ENCODE measurements at places on chromosomes 2 and 18.
A peak's percentile ranks its signal among the peaks of the same experiment; 100 is the strongest.

DNA sequence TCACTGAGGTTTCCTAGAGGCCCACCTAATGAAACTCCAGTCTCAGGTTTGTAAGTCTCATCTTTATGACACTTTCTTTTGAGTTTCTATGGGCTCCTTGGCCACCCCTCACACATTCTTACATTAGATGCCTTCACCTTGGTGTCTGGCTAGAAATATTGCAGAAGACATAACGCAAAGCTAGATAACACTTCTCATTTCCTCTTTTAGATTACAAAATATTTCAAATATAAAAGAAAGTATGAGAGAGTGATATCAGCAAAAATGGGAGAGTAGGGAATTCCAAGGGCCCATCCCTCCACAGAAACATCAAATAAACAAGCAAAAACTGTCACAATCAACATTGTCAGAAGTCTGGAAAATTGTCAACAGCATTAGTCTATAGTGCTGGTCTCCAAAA is 43.3 kb upstream of the ZCCHC2 start:
- no peak for DNase-seq

DNA sequence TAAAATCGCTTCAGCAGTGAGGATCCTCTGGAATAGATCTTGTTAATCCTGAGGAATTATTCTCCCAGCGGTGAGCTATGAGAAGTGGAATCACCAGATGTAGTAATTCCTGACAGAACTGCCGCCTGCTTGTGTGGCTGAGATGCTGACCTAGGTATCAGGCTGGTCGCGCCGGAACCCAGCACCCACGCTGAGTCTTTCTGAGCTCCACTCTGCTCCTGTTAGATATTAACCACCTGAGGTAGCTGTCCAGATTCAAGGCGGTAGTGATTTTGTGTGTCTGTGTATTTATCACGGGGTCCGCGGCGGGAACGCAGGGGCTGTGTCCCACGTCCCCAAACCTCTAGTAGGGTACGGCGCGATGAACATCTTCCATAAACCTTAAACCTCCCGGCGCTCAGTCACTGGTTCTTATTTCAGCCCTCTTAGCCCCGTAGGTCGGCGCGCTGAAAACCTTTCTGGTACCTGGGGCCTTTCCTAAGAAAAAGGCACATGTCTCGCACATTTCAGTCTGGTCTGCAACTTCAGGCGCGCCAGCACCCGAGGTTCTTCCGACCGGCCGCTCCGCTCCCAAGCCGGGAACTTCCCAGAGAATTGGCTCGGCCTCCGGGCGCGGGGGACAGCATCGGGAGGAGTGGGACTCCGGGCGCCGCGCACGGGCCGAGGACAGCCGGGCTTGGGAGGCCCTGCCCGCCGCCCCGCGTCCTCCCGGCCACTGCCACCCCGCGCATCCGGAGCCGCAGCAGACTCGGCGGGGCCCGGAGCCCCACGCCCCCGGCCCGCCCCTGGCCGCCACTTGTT is 542 bp upstream of the CNNM3 start:
- peak; percentile 61 for DNase-seq

DNA sequence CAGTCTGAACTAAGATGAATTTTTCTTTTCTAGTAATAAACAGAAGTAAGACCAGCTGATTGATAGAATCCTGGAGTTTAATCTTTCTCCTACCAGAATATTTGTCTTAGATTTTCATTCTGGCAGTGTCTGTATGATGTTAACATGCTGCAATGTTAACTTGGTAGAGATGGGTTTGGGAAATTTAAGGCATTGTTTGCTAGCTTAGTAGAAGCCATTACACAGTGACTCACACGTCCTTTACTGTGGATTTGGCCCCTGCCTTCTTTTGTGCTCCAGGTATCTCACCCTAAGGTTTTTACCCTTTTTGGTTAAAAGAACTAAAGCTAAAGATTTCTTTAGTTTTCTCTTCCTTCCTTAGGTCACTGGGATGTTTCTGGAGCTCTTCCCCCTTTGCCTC is 84.1 kb downstream of the SPTBN1 start:
- no peak for DNase-seq

GRCh38 chr2:45442026-45442425 is 169.0 kb downstream of the SRBD1 start:
- DNase-seq = no peak

DNA sequence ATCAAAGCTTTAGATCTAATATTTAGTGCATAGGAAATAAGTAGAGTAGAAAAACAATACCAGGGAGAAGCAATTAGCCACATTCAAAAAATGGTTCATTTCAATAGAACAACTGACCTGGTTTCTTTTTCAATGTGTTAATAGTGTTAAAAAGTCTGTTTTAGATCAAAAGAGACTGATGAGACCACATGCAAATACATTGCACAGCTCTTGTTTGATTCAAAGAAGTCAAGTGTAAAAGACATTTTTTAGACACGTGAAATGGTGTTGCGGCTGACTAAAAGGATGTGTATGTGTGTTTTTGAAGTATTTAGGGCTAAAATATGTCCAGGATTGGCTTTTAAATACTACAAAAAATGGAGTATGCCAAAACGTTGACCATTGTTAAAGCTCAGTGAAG is 1.2 kb upstream of the AOX1 start:
- DNase-seq = no peak

DNA sequence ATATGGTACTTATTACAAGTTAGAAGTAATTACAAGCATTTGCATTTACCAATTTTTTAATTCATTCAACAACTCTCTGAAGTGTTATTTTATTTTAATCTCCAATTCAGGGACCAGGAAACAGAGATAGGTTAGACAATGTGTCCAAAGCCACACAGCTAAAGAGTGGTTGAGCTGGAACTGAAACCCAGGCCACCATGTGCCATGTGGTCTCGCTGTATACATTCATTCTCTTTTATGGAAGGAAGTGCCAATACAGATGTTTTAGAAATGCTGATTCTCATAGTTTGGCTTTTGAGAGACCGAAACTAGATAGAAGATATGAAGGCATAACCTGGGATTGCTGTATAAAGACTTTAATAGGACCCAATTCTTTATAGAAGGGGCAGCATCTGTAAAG is 684.6 kb upstream of the ID2 start:
- peak; percentile 2 for DNase-seq

GRCh38 chr2:132038179-132038882 is 123.4 kb downstream of the ANKRD30BL start:
- DNase-seq = no peak

DNA sequence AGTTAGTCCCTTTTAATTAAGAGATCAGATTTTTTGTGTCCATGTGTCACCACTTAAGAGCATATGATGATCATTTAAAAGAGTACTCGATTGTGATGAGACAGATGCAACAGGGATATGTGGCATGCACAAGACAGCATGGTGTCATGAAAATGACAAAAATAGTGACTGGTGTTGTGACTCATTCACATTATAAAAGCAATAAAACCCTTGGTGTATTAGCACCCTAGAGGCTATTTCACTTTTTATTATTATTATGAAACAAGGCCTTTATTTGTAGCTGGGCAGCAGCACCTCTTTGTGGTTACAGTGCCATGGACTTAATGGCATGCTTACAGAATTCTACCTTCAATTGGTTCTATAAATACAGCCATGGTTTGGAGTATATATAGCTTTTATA is 1296.0 kb upstream of the ZEB2 start:
- no peak for DNase-seq

- DNase-seq = no peak
Observed at GRCh38 chr2:52141076-52141475, 1109.1 kb upstream of the NRXN1 start.

GRCh38 chr2:55993685-55994084 is 70.1 kb upstream of the EFEMP1 start:
- DNase-seq = no peak

GRCh38 chr2:152594792-152595191 is 122.5 kb downstream of the PRPF40A start:
- DNase-seq = no peak

DNA sequence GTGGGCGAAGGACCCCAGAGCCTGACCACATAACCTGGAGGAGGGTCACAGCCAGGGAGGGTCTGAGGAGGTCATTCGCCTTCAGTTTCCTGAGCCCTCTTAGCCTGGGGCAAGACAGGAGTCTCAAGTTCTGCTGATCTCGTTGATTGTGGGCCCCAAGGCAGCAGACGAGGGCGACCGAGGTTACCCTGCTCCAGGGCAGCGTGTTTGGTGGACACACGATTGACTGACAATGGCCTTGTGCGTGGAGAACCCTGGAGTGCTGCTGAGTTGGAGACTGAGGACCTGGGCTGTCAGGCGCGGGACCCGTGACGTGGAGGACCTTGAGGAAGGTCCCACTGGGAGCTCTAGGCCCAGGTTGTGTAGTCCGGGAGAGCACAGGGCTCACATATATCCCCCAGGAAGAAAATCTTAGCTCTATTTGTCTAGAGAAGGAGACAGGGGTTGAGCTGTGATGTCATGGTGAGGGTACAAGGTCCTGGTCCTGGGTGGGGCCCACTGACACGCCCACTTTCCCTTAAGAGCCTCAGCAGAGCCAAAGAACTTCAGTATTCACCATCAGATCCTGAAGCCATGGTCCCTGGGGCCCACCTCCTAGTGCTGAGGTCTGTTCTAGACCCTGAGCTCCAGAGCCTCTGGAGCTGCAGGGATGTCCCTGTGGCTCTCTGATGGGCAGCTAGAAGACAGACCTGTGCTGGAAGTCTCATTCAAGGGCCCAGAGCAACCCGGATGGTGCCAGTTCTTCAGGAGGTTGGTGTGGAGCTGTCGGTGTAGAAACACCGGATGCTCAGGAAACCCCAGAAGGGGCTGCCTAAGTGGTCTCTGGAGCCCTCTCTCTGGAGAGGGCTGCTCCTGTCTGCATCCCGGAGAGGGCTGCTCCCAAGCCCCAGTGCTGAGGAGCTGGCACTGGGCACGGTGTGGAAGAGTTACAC is 53.1 kb downstream of the DYSF start:
- no peak for DNase-seq

GRCh38 chr2:179556425-179556824 is 291.8 kb upstream of the SESTD1 start:
- no peak for DNase-seq

GRCh38 chr2:62208758-62209114 is 12.8 kb downstream of the B3GNT2 start:
- no peak for DNase-seq

DNA sequence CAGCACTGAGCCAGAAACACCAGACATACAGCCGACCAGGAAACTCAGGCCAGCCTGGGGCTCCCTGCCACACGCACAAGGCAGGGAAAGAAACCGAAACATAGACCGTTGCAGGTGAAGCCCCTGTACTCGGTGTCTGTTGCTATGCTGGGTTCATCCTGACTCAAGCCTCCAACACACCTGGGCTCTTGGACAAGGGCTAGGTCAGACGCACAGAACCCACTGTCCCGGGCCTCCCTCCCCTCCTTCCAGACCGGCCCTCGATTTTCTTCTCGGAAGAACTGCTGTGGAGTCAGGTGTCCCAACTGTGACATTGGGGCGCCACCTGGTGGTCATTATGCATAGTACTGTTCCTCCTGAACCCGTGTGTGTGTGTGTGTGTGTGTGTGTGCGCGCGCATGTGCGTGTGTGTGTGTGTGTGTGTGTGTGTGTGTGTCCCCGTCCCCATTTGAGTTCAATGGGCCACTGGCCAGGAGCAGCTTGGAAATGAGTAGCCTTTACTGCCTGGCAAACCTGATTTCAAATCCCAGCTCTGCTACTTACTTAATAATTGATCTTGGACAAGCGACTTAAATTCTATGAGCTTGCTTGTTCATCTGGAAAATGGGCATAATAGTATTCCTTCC is 55.4 kb upstream of the GLI2 start:
- DNase-seq = peak; percentile 71

GRCh38 chr2:86064006-86064405 is 41.7 kb downstream of the POLR1A start:
- no peak for DNase-seq

- no peak for DNase-seq
Observed at GRCh38 chr18:37538526-37539205, 26.9 kb downstream of the CELF4 start.

- no peak for DNase-seq
Observed at GRCh38 chr2:121351521-121352318, 66.7 kb upstream of the TFCP2L1 start.

DNA sequence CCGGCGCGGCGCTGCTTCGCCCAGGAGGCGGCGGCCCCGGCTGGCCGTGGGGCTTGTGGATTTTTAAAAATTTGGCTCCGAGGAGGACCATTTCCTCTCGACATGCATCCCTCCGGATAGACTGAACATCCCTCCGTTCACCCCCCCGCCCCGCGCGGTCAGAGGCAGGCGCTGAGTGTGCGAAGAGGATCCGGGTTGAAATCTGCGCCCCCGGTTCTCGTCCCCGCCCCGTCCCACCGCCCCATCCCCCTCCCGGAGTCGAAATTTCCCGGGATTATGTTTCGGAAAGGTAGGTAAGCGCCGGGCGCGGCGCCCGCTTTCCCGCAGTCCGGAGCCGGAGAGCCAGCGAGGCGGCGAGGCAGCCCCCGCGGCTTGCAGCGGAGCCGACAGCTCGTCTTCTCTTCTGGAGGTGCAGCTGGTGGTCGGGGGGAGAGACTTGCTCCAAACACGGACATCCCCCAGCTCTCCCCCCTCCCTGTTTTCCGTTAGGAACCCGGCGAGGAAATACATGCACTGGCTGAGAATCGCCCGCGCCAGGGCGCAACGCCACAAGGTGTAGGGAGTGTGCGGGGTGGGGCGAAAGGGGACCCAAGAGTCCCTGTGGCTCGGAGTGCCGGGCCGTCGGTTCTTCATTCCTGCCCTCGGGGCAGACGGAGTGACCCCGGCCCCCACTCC is at the start of gene PRKCE:
TSS of gene PRKCE (plus strand) at position 261 of the 675 bp plus-strand sequence.
- DNase-seq = peak; percentile 27

- DNase-seq = no peak
Observed at GRCh38 chr2:149329489-149330126, 779 bp upstream of the LYPD6 start.

DNA sequence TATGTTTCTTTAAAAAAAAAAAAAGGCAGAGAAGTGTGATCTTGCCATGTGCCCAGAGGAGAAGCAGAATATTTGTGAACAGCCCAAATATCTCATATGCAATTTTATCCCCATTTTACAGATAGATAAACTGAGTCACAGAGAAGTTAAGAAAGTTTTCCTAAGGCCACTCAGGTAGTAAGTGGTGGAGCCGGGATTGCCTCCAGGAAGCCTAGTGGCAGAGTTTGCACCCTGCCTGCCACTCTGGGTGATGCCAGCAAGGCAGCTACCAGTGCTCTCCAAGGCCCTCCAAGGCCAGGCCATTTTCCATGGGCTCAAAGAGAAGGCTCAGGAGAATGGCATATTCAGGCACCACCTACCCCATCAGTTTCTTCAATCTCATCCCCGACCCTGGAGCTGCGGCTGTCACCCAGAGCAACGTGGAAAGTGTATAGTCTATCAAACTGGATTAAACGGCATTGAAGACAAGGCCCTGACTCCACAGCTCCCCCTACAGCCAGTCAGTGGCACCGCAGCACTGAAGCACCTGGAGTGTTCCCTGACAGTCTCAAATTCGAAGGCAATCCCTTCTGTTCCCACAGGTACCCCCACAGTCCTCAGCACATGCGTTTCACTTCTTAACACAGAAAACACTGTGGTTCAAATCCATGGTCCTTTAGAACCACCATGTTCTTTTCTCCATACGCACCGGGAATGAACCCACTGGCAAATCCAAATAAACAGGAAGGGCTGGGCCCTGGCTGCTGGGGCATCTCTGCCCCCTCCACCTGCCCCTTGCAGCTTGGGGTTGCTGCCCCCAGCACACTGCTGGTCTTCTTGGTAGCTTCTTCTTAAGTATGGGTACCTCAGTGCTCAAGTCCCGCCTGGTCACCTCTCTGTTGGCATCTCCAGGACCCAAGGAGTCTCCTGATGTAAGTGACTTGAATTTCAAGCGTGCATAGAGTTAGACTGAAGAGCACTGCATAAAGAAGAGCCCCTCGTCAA is 175.3 kb downstream of the INHBB start:
- peak; percentile 8 for DNase-seq

GRCh38 chr2:166520604-166521003 is 26.6 kb upstream of the SCN7A start:
- no peak for DNase-seq

Data from Kasumi-1 (cell line).